Nephron progenitor cell (in vitro differentiated cells): ENCODE measurements at places on chromosomes 12 and 14.

- peak; percentile 29 for DNase-seq
These were observed 29.3 kb upstream of the KLRF1 start for GRCh38 chr12:9797722-9798619.

DNA sequence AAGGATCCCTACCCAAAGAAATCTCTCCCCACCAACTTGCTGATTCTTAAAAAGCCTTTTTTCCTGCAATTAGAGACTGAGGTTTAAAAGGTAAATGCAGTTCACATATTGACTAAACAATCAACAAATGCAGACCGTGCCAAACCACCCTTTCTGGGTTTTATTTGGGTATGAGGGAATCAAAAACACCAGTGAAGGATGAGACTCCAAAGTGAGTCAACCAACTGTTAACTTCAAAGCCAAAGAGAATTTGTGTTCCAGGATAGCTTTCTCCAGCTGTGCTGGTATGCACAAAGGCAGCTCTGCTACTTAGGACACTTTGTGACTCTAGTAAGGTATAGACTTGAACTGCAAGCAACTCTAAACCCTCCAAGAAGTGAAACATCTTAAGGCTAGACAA lies 39.4 kb downstream of the RPS29 start:
- DNase-seq, result no peak

- no peak for DNase-seq
These were observed 6.5 kb downstream of the NOC4L start for GRCh38 chr12:132150780-132151144.

DNA sequence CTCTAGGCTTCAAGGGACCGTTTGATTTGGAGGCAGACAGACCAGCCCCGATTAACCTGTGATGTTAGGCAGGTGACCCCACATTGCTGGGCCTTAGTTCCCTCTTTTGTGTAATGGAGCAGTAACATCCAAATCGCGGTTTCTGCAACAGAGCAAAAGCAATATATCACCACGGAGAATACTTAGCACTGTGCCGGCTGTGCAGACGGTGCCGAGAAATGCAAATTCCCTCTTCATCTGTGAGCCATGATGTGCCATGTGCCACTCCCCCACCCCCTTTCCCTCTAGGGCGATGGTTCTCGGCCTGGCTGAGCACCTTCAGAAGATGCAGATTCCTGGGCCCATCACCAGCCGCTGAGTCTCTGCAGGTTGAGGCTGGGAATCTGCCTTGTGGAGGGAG lies 10.9 kb downstream of the BCL7A start:
- DNase-seq, result no peak

- no peak for DNase-seq
These were observed 6.6 kb upstream of the ABCD4 start for GRCh38 chr14:74309125-74310022.

GRCh38 chr12:124582108-124582424 lies 14.7 kb upstream of the NCOR2 start:
- DNase-seq, result no peak

DNA sequence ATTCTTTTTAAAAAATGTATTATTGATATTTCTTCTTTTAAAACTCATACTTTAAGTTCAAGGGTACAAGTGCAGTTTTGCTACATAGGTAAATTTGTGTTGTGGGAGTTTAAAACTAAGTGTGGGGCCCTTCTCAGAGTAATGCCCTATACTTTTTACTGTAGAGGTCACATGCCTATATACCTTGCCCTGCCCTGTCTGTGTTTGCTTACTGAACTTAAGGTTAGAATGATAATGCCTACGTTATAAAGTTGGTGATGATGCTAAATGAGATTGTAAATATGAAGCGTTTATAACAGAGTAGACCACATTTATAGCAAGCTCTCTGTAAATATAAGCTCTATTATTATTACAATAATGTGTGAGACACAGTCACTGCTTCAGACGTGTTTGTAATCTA lies 261.9 kb downstream of the RASSF9 start:
- no peak for DNase-seq

DNA sequence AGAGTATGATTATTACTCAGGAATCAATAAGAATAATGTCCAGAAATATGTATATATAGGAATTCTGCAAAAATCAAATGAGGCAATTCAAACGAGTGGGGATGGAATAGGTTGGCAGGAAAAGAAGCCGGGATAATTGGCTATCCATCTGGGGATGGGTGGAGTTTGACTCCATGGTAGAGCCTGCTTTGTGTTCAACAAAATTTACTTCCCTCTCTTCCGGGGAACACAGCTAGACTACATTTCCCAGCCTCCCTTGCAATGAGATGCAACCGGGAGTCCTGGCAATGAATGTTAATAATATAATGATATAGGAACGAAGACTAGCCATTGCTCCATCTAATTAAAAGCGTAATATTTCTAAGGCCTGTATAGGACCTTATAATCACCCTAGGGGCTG lies 146.6 kb downstream of the EFCAB11 start:
- DNase-seq, result no peak

DNA sequence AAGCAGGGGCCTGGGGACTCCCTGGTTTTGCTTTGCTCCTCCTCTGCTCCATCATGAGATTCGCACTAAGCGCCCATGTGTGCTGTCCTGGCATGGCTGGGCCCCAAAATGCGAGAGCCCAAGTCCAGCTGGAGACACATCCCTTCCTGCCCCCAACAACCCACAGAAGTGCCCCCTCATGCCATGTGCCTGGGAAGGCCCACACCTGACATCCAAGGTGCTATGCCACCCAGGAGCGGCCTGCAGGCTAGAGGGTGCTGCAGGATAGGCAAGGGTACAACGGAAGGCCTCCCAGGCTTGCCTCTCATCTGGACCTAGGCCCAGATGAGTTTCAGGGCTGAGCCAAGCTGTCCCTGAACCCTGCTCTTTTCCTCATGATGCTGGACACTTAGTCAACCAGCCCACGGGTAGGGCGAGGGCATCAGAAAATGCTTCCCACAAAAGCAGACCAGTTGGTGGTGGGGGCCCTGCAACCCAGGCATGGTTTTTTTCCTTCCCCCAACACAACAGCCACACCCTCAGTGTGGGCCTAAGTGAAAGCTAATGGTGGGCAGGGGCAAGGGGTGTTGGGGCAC lies 13.2 kb upstream of the KRT80 start:
- DNase-seq, result no peak

GRCh38 chr14:102088012-102088792 lies 1.4 kb upstream of the HSP90AA1 start:
- peak; percentile 36 for DNase-seq

GRCh38 chr12:13189264-13189663 lies 7.3 kb upstream of the EMP1 start:
- no peak for DNase-seq

DNA sequence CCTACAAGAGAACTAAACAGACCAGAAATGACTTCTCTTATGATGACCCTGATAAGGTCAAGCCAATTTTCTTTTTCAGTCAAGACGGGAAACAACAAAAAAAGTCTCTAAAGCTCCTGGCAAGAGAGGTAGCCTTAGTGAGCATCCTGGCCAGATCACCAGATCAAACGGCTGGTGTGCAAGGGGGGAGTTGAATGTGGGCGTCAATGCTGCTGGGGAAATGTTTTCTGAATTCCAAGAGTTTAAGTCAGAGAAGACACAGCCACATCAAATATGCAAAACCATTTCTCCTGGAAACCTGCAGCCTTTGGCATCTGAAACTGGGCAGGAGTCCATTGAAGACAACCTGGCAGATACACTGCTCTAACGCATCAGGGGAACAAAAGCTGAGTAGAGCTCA lies 16.0 kb upstream of the SELPLG start:
- no peak for DNase-seq

- DNase-seq, result no peak
These were observed 38.4 kb upstream of the CCT2 start for GRCh38 chr12:69546693-69547438.

GRCh38 chr12:25859976-25860375 lies 98.5 kb upstream of the RASSF8 start:
- no peak for DNase-seq

- no peak for DNase-seq
These were observed 244.3 kb downstream of the DIO2 start for GRCh38 chr14:79967001-79967400.

DNA sequence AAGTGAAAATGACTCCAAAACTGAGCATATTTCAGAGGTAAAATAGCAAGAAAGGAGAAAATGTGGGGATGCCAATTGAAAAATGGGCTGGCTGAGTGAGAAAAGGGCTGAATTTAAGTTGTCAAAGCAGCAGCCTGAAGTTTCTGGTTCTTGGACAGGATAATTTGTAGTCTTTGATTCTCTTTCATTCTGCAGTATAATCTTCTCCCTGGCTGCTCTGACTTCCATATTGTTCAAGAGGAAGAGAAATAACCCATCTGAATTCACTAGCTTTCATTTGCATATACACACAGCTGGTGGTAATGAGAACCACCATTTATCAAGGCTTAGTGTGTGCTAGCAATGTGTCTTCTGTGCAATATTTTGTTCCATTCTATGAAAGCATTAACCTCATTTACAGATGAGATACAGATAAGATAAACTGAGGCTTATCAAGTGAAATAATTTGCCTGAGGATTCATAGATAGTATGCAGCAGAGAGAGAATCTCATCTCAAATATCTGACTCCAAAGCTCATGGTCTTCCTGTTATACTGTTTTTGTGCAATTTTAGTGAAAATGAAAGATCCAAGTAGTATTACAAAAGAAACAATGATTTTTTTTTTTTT lies 184.2 kb downstream of the TMTC2 start:
- DNase-seq, result no peak

GRCh38 chr12:68915055-68915454 lies 17.9 kb downstream of the CPM start:
- no peak for DNase-seq
